Activated CD4-positive, alpha-beta T cell treated with anti-CD3 and anti-CD28 coated beads, Interleukin-2, Interleukin-6, amounts not matched to agents 100 ng/mL and 50 ng/mL, durations not matched to agents 16 hours and 8 hours (primary cell): ENCODE measurements at places on chromosomes 3 and 15.
A peak's percentile ranks its signal among the peaks of the same experiment; 100 is the strongest.

- no peak for DNase-seq
Measured at GRCh38 chr3:177932346-177932745, 603.9 kb upstream of the KCNMB2 start.

GRCh38 chr15:51331141-51331540 is 7.3 kb downstream of the CYP19A1 start:
- DNase-seq, result no peak

DNA sequence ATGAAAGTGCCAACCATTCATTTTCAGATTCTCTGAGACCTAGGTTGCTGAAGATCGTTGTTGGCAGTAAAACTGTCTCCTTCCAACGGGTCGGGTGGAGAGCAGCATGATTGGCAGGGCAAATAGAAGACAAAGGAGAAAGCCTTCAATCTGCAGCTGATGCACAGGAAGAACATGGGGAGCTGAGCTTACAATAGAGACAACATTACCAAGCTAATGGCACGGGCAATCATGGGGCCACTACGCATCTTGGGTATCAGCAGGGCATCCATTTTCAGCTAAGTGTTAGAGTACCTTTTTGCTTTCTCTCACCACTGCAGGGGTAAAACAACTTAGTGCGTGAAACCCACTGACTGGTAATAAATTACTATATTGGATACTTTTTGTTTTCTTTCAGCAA is 114.8 kb downstream of the WDR72 start:
- DNase-seq, result no peak

GRCh38 chr15:71333839-71334238 is 218.6 kb downstream of the THSD4 start:
- DNase-seq, result peak; percentile 49

GRCh38 chr15:64807051-64807749 is 18.2 kb downstream of the PIF1 start:
- no peak for DNase-seq

GRCh38 chr3:102026656-102027055 is 177.3 kb downstream of the NFKBIZ start:
- no peak for DNase-seq

DNA sequence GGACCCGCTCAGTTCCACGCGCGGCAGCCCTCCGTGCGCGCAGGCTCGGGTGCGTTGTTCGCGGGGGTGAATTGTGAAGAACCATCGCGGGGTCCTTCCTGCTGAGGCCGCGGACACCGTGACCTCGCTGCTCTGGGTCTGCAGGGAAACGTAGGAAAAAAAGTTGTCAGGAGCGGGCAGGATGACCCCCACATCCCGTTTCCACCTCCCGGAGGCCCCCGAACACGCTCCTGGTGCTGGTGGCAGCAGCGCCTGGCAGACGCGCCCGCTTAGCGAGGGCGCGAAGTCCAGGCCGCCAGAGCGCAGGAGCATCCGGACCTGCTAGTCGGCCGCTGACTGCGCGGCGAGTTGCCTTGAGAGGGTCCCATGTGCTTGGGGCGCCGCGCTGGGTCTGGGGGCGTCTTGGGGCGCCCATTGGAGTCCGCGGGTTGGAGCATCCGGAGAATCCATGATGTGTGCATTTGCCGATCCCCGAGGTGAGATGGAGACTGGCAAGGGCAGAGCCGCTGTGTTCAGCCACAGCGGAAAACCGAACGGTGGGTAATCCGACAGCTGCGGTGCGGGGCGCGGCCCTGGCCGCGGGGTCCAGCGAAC is 520 bp downstream of the GREM1 start:
- DNase-seq, result no peak

- no peak for DNase-seq
Measured at GRCh38 chr3:100761951-100762350, 52.7 kb downstream of the TFG start.

- no peak for DNase-seq
Measured at GRCh38 chr3:58858126-58858525, 191.6 kb upstream of the FAM3D start.

DNA sequence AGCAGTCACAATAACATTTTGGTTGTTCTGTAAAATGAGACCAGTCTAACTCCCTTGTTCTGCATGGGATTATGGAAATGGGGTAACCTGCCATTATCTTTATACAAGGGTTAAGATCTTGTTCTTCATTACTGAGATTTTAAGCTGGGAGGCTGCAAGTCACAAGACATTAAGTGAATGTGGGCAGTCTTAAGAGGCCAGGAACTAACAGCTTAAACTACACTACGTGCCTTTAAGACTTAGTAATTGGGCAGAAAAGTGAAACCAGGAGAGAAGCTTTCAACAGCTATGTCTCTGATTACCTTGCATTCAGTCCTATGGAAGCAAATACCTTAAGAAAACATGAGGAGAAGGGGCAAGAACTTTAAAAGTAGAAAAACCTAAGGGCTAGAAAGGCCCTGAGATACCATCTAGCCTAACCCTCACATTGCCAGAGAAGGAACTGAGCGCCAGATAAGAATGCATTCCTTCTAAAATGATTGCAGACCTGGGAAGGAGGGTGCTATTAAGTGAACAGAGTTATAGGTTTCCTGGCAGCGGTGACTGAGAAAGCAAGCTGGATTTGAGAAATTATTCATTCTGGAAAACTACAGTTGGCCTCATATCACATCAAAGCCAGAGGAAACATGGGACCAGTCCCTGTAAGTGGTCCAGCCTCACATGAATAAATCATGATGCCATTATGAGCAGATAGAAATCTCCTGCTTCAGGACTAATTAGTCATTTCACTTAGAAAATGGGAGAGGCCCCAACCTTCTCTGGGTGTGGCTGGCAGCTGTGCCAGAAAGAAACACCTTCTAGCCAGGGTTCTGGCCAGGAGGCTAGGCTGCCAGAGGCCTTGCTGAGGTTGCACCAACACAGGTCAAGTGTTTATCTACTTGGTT is 32.9 kb downstream of the DAPK2 start:
- peak; percentile 36 for DNase-seq

DNA sequence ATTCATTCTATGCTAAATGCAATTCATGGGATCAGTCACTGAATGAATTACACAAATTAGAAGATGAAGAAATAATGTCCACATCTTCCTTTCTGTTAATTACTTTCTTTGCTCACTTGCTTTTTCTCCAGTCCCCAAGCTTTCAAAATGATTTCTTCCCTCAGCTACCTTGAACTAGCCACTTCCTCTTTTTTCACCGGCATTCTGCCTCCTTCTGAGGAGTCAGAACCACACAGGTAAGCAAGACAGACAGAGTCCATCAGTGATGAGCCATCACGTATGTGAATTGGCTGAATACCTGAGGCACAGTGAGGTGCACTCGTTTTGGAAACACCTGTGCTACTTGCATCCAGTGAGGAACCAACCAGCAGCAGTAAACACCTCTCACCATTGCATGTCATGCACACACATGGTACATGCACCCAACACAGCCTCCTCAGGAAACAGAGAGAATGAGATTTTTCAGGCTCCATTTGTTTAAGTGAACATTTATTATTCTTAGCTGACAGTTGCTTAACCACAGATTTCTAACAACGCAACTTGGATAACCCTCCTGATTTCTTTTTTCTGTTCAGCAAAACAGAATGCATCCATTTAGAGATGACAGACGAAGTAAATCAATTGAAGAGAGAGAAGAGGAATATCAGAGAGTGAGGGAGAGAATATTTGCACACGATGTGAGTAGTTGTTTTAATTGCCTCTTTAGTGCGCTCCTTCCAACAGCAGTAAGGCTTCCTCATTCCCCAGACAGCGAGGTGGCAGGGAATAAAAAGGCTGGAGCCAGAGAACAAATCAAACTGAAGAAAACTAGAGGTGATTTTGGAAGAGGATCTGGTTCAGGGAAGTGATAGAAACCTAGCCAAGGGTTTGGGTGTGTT is 69.3 kb downstream of the ARPP21 start:
- no peak for DNase-seq

- no peak for DNase-seq
Measured at GRCh38 chr3:185409957-185410356, 47.0 kb downstream of the MAP3K13 start.

DNA sequence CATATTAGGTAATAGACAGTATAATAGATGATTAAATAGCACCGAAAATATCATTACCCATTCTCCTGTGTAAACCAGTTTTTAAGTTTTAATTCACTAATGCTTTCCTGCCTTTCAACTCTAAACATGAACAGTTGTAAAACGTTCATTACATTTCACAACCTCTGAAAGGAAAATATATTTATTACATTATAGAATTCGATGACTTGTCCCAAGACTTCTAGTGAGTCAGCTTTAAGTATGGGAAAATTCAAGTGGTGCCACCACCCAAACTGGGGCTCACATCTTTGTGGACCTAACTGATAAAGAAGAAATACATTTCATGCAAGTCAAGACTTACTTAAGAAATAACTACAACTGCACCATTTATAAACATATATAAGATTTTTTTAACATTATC is 2.0 kb downstream of the TRIM59 start:
- no peak for DNase-seq

GRCh38 chr15:63203451-63204090 is 14.2 kb downstream of the RAB8B start:
- DNase-seq, result peak; percentile 66

DNA sequence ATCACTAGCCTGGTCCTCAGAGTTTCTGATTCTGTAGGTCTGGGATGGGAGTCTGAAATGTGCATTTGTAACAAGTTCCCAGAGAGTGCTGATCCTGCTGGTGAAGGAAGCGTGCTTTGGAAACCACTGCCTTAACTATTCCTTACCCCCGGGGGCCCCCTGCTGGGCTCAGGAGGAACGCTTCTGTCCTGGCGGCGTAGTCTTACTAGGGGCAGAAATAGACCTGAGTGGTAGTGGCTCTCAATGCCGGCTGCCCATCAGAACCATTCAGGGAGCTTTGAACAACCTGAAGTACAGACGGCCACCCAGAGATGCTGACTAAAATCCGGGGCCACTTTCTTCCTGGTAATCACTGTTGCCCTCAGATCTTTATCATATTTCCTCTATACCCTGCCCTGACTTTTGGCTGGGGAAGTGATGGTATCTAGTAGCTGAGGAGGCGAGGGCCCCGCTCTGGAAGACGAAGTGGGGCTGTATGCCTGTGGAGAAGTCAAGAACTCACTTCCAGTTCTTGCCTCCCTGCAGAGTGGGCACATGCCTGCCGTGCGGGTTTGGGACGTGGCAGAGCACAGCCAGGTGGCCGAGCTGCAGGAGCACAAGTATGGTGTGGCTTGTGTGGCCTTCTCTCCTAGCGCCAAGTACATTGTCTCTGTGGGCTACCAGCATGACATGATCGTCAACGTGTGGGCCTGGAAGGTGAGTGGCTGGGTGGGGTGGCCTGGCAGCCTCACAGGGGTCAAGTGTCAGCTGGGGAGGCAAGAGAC is 16.3 kb upstream of the JMJD7 start:
- DNase-seq, result peak; percentile 81

DNA sequence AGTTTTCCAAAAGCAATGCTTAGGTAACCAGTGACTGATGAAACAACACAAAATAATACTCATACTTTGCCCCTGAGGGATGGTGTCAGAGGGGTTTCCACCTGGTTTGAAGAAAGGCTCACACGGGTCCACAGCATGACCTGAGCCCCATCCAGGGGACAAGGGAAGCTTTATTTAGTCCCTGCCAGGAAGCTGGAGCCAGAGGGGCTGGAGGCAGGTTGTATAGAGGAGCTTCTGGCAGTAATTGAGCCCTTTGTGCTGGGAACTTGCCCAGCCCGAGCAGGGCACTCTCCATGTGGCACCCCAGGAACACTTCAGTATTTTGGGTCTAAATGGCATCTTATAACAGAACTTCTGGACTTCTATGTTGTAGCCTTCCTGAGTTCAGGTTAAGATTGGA is 39.2 kb upstream of the EPHB1 start:
- no peak for DNase-seq
